ENCODE measurements at places on chromosomes 6 and 20. TPM values are rescaled to one million over a fixed set of nuclear protein-coding genes. Genes with fewer than 3 reads are reported as not detected.

DNA sequence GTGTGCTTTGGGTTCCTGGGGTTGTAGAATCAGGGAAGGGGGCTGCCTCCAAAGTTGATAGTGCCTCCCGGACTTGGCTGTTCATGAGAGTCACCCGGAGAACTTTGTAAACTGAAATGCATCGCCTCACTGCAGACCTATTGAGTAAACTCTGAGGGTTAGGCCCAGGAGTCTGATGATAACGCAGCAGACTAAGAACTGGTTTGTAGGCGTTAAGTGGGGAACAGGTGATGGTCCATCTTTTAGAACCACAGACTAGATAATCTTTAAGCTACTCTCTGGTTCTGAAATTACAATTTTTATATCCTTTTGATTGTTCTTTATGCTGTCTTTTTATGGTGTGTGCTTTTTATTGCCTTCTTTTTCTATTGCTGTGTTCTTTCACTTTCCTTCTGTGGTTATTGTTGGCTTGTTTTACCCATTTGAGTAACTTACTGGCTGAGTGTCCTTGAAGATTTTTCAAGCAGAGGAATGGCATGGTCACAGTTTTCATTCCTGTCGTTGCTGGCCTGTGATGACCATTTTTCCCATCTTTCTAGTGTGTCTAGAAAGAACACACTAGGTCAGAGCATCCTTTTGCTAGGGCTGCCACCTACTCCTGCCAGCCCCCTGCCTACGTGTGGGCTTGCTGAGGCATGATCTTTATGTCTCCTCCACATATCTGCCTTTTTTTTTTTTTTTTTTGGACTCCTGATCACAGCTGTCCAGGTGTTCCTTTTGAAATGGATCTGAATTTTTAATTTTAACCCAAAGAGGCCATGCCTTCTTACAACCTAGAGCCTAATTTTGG, 30.9 kb downstream of the LRRC1 start:
- no peak overlapping the region for H3K27ac ChIP-seq
- H3K4me3 ChIP-seq = no peak overlapping the region
- no peaks in the 10 kb centered on the region for H3K27me3 ChIP-seq
- no peak for DNase-seq

DNA sequence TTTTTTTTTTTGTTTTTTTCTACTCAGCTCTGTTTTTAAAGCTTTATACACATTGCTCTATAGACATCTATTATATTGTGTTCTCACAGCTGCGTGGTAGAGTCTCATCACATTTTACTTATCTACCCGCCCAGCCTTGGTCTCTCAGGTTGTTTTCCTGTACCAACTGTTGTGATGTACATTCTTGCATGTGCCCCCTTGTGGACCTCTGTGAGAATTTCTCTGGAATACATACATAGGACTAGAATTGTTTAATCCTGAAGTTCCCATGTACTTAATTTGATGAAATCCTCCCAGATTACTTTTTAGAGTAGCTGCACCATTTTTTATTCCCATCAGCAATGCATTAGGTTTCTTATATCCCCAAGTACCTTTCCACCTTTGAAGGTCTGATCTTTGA, 40.4 kb upstream of the TINAG start:
- no peaks in the 10 kb centered on the region for H3K36me3 ChIP-seq
- H3K27me3 ChIP-seq = no peaks in the 10 kb centered on the region
- no peak overlapping the region for H3K4me3 ChIP-seq
- H3K4me1 ChIP-seq = no peaks in the 10 kb centered on the region
- no peak overlapping the region for H3K27ac ChIP-seq
- no peak for DNase-seq

GRCh38 chr20:58583176-58583575, 67.9 kb upstream of the STX16 start:
- H3K27me3 ChIP-seq = no peaks in the 10 kb centered on the region
- DNase-seq = no peak
- H3K36me3 ChIP-seq = no peaks in the 10 kb centered on the region

The NR2E1 gene
- not detected for total RNA-seq
